ENCODE measurements at places on chromosomes 6 and 20. TPM values are rescaled to one million over a fixed set of nuclear protein-coding genes. Genes with fewer than 3 reads are reported as not detected.

GRCh38 chr20:25394996-25395395, 4.4 kb upstream of the ABHD12 start:
- no peaks in the 10 kb centered on the region for H3K27me3 ChIP-seq
- no peak overlapping the region for H3K4me3 ChIP-seq
- DNase-seq = no peak
- H3K27ac ChIP-seq = no peak overlapping the region

Gene FAM217B
- 11.7 TPM for total RNA-seq

Gene ZNF76
- 33.2 TPM for total RNA-seq

GRCh38 chr20:24918579-24919566, 30.2 kb upstream of the CST7 start:
- H3K4me1 ChIP-seq = peaks cover 10% of the 10 kb centered on the region
- H3K36me3 ChIP-seq = no peaks in the 10 kb centered on the region
- peaks cover 6% of the 10 kb centered on the region for H3K27me3 ChIP-seq
- H3K27ac ChIP-seq = no peak overlapping the region

Gene ADGRF4
- 0.42 TPM for total RNA-seq

- no peak overlapping the region for H3K4me3 ChIP-seq
- no peaks in the 10 kb centered on the region for H3K27me3 ChIP-seq
- no peak for DNase-seq
- no peaks in the 10 kb centered on the region for H3K36me3 ChIP-seq
- H3K27ac ChIP-seq = no peak overlapping the region
Observed at GRCh38 chr6:19356692-19357091, 480.5 kb upstream of the ID4 start.

GRCh38 chr6:6775074-6775473, 186.6 kb downstream of the LY86 start:
- DNase-seq = no peak
- no peaks in the 10 kb centered on the region for H3K36me3 ChIP-seq
- no peaks in the 10 kb centered on the region for H3K27me3 ChIP-seq

Gene SCRT2
- not detected for total RNA-seq

GRCh38 chr6:154907291-154907690, 87.8 kb upstream of the TIAM2 start:
- H3K27ac ChIP-seq = no peak overlapping the region
- no peaks in the 10 kb centered on the region for H3K4me1 ChIP-seq
- no peaks in the 10 kb centered on the region for H3K36me3 ChIP-seq
- no peak overlapping the region for H3K4me3 ChIP-seq

DNA sequence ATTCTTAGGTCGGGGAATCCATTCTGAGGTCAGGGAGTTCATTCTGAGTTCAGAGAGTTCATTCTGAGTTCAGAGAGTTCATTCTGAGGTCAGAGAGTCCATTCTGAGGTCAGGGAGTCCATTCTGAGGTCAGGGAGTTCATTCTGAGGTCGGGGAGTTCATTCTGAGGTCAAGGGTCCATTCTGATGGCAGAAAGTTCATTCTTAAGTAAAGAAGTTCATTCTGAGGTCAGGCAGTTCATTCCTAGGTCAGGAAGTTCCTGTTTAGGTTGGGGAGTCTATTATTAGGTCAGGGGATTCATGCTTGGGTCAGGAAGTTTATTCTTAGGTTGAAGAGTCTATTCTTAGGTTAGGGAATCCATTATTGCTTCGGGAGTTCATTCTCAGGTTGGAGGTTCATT, 16.5 kb upstream of the NXT1 start:
- DNase-seq = no peak
- H3K36me3 ChIP-seq = no peaks in the 10 kb centered on the region
- H3K27me3 ChIP-seq = no peaks in the 10 kb centered on the region
- no peak overlapping the region for H3K4me3 ChIP-seq
- no peaks in the 10 kb centered on the region for H3K4me1 ChIP-seq

Gene HAO1
- total RNA-seq = not detected

Gene FAM135A
- 18.4 TPM for total RNA-seq

Gene EPPIN
- not detected for total RNA-seq

- no peaks in the 10 kb centered on the region for H3K36me3 ChIP-seq
- no peak overlapping the region for H3K27ac ChIP-seq
- H3K4me1 ChIP-seq = peaks cover 40% of the 10 kb centered on the region
- DNase-seq = no peak
Observed at GRCh38 chr6:87210979-87211378, 55.6 kb downstream of the ZNF292 start.

Gene IPCEF1
- 2.7 TPM for total RNA-seq

- DNase-seq = no peak
- no peaks in the 10 kb centered on the region for H3K27me3 ChIP-seq
- no peak overlapping the region for H3K4me3 ChIP-seq
- H3K4me1 ChIP-seq = peaks cover 8% of the 10 kb centered on the region
- H3K27ac ChIP-seq = peak overlapping the region; percentile 23
- H3K36me3 ChIP-seq = no peaks in the 10 kb centered on the region
Observed at GRCh38 chr6:73823046-73823735, 127.2 kb downstream of the CD109 start.

- H3K27ac ChIP-seq = no peak overlapping the region
- H3K36me3 ChIP-seq = no peaks in the 10 kb centered on the region
- H3K27me3 ChIP-seq = no peaks in the 10 kb centered on the region
- peaks cover 3% of the 10 kb centered on the region for H3K4me1 ChIP-seq
Observed at GRCh38 chr20:1824834-1825233, 70.4 kb upstream of the SIRPA start.

- no peak for DNase-seq
- H3K27ac ChIP-seq = no peak overlapping the region
- no peak overlapping the region for H3K4me3 ChIP-seq
- H3K36me3 ChIP-seq = no peaks in the 10 kb centered on the region
Observed at GRCh38 chr20:51318058-51318949, 224.2 kb downstream of the NFATC2 start.

DNA sequence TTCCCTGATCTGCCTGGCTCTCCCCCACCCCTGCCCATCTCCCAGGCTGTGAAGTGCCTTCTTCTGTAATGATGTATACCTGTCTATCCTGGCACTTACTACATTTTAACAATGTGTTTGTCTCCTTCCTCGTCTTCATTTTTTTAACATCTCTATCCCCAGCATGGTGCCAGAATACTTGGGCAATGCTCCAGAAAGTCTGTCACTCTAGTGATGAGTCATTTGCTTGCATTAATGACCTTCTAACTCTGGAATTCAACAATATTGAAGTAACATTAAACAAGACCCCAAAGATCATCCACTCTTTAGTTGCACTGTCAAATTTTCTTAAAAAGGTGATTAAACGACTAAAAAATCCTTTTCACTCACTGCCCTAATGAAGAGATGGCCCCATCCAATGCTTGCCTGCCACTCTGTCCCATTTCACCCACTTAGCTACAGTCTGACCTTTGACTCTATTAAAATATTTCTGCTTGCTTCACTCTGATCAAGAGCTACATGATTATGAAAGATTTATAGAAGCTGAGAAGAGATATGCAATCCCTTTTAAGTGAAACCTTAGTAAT, 7.7 kb upstream of the KLHL31 start:
- no peaks in the 10 kb centered on the region for H3K36me3 ChIP-seq
- no peak overlapping the region for H3K4me3 ChIP-seq
- H3K27ac ChIP-seq = no peak overlapping the region
- H3K27me3 ChIP-seq = no peaks in the 10 kb centered on the region
- no peak for DNase-seq

Gene PGM3
- total RNA-seq = 7.9 TPM

DNA sequence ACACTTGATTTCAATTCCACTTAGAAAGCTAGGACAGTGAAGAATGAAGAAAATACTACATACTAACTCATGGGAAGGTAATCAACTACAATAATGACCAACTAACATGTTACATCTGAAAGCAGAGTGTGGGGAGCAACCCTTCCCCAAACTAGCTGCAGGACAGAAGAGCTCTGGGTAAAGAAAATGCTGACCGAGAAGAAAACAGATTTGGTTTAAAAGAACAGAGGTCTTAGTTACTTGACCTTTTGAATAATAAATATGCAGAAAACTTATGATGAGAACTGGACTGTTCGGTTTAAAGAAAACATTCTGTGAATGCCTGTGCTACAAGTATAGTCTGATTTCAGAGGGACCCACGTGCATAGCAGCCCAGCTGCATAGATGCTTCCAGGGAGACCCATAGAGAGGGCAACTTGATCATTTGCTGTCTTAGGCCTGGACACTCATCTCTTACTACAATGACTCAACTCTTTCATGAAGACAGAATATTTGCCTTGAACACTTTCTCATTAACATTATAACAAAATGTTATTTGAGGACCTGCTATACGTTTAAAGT, 53.5 kb downstream of the RALGAPA2 start:
- H3K4me3 ChIP-seq = no peak overlapping the region
- H3K27ac ChIP-seq = no peak overlapping the region
- no peaks in the 10 kb centered on the region for H3K36me3 ChIP-seq
- no peaks in the 10 kb centered on the region for H3K27me3 ChIP-seq
- no peak for DNase-seq

DNA sequence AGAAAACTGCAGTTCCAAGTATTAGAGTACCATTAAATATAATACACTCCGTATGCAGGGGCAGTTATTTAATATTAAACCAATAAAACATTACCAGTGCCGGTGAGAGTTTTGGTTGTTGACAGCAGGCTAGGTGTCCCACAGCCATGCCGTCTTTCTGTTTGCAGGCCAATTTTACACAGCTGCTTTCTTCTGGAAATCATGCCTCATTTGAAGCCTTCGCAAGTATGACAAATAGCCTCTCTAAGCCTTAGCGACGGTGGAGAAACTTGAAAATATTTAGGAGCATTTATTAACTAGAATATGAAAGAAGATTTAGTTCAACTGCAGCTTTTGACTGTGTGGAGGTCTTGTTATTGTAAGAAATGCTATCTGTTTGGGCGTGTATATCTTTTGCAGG, 226.0 kb downstream of the BMP2 start:
- H3K36me3 ChIP-seq = no peaks in the 10 kb centered on the region
- H3K27ac ChIP-seq = no peak overlapping the region
- H3K4me1 ChIP-seq = no peaks in the 10 kb centered on the region
- no peak overlapping the region for H3K4me3 ChIP-seq
- no peak for DNase-seq
- H3K27me3 ChIP-seq = no peaks in the 10 kb centered on the region

DNA sequence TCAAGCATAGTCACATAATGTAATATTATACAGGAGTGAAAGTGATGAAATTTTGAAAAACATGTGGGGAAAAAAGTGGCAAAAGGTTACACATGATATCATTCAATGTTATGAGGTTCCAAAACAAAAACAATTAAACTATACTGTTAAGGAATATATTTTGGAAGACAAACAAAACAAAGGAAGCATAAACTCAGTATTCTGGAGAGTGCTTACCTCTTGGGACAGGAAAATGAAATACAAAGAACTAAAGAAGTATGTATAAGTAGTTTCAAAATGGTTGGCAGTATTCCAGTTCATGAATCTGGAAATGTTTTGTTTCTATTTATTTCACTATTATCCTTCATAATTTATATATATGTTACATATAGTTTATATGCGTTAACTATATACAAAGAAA, 213.5 kb downstream of the MOXD1 start:
- H3K27ac ChIP-seq = no peak overlapping the region
- no peak for DNase-seq
- H3K4me1 ChIP-seq = peaks cover 44% of the 10 kb centered on the region
- no peaks in the 10 kb centered on the region for H3K36me3 ChIP-seq

GRCh38 chr6:16238057-16238962, at the start of gene GMPR:
Gene GMPR, plus strand, starts transcription at chr6:16238587. Its CDS starts 107 bp downstream, at chr6:16238694.
- peak within 1 kb of the TSS; percentile 78 for H3K27ac ChIP-seq
- DNase-seq = no peak
- no peaks in the 10 kb centered on the region for H3K36me3 ChIP-seq
- peaks cover 40% of the 10 kb centered on the region for H3K4me1 ChIP-seq

DNA sequence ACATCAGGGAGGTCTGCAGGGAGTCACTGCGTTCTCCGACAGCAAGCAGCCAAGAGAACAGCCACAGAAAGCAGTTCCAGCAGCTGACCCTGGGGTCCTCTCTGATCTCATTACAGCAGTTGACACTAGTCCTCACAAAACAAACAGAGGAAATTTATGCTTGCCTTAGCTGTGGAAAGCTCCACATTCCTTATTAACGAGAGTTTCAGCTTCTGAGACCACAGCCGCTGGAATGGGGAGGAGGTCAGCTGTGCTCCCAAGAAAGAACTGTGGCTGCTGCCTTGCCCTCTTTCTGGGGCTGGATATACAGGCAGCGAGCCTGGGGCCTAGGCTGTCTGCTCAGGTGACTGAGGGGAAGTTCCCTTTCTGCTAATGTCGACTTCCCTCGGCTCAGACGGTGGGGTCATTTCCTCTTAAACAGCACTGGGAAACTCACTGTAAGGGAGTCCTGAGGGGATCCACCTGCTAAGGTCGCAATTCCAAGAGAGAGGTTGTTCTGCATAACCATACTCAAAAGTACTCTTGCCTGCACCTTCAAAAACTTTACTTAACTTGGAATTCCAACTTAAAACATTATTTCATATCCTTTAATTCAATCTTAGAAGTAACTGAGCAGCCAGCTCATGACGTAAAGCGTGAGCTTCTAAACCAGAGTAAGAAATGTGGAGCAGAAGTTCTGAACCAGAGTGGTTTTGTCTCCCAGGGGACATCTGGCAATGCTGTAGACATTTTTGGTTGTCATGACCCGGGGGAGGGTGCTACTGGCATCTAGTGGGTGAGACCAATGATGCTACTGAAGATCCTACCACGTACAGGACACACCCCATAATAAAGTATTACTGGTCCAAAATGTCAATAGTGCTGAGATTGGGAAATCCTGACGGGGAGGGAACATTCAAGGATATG, 80.3 kb downstream of the BACH2 start:
- no peak overlapping the region for H3K4me3 ChIP-seq
- H3K27ac ChIP-seq = peak overlapping the region; percentile 5
- DNase-seq = peak; percentile 79
- H3K27me3 ChIP-seq = no peaks in the 10 kb centered on the region
- H3K36me3 ChIP-seq = no peaks in the 10 kb centered on the region

Gene TBXT
- total RNA-seq = not detected

Gene C4A
- 187 TPM for total RNA-seq

- H3K4me1 ChIP-seq = no peaks in the 10 kb centered on the region
- no peak overlapping the region for H3K4me3 ChIP-seq
- peak; percentile 55 for DNase-seq
- H3K27me3 ChIP-seq = no peaks in the 10 kb centered on the region
- H3K27ac ChIP-seq = no peak overlapping the region
- peaks cover 11% of the 10 kb centered on the region for H3K36me3 ChIP-seq
Observed at GRCh38 chr6:169638915-169639314, 62.9 kb downstream of the WDR27 start.
